ENCODE measurements at places on chromosomes 1 and 21.

GRCh38 chr21:33317145-33317544, 7.6 kb upstream of the IFNAR1 start:
- DNase-seq = no peak

GRCh38 chr21:37916310-37917051, at the start of gene KCNJ6:
Gene KCNJ6 (minus strand): TSS chr21:37916457. CDS start chr21:37840682, 75,775 bp downstream.
- DNase-seq = peak; percentile 53

GRCh38 chr21:36909901-36910561, 56.4 kb downstream of the HLCS start:
- peak; percentile 88 for DNase-seq

DNA sequence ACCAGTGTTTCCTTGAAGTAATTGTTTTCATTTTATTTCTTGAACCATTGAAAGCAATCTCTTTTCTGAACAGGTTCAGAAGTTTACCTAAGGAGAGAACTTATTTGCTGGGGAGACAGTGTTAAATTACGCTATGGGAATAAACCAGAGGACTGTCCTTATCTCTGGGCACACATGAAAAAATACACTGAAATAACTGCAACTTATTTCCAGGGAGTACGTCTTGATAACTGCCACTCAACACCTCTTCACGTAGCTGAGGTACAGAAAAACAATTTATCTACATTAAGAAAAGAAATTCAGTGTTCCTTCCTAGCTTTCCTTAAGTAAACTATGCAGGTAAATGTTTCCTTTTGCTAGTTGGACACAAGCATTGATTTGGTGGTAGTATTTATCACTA, 27.4 kb downstream of the AGL start:
- no peak for DNase-seq

DNA sequence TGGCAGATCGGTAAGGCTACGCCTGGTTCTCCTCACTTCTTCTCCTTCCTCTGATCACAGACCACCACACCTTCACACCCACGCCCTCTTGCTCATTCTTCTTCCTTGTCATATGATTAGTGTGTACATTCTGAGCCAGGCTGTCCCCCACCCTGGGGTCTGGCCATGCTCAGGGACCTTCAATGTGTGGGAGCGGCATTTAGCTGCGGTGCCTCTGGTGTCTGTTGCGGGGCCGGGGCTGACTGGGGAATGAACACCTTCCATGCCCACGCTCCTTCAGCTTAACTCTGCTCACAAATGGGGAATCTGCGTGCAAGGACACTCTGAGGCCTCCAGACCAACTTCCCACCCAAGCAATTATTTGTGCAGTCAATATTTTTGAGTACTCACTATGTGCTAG, 29.4 kb downstream of the QSOX1 start:
- no peak for DNase-seq

- DNase-seq = no peak
These were observed 86.2 kb upstream of the IRF2BP2 start for GRCh38 chr1:234696148-234696576.

GRCh38 chr1:219666242-219666641, 53.3 kb upstream of the ZC3H11B start:
- no peak for DNase-seq

DNA sequence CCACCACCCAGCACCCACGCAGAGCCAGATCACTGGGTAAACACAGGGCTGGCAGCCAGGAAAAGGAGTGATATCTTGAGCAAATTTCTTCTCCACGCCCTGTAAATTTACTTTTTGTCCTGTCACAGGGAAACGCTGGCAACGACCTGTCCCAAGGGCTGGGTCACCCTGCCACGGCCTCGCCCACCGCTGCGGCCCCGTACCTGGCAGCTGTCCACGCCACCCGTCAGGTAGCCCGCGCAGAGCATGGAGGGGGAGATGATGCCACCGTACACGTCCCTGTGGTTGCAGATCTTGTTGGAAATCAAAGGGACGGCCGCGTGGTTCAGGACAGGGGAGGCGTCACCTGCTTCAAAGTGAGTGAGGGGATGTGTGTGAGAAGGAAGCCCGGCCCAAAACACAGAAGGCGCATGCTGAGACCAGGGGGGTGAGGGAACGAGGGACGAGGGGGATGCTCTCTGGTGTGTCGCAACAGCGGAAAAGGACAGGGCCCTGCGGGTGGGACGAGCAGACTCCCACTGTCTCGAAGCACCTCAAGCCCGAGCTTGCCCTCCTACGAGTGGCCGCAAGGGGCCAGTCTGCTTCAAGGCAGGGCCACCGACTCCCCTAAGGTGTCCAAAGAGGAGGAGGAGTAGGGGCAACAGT, 10.1 kb upstream of the TFF1 start:
- no peak for DNase-seq

DNA sequence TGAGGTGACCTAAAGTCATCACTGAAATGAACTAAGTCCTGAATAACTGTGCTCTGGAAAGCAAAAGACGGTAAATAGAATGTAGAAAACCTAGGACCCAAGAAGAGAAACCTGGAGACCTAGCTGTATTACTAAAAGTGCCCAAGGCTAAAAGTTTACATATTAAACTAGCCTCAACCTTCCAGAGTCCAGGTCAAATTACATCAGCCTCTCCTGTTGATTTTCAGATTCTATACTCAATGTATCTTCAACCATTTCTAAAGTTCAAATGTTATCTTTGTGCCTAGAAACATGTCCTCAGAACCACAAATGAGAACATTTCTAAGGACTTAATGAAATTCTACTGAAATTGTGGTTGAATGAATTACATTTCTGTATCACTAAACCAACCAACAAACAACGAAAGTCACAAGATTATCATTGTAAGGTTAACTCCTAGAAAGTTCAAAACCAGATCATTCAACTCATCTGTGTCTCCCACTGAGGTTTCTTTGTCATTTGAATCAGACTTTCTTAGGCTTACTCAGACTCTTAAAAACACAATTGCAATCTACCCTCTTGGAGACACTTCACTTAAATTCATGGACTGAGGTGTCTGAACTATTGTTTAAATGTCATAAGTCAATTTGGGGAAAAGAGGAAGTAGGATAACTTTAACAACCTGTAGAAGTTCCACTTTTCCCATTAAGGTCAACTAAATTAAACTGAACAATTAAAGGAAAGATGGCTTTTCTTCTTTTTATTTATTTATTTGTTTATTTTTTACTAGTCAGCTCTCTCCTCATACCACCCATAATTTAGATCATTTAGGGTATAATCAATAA, 207.7 kb downstream of the BARHL2 start:
- no peak for DNase-seq

DNA sequence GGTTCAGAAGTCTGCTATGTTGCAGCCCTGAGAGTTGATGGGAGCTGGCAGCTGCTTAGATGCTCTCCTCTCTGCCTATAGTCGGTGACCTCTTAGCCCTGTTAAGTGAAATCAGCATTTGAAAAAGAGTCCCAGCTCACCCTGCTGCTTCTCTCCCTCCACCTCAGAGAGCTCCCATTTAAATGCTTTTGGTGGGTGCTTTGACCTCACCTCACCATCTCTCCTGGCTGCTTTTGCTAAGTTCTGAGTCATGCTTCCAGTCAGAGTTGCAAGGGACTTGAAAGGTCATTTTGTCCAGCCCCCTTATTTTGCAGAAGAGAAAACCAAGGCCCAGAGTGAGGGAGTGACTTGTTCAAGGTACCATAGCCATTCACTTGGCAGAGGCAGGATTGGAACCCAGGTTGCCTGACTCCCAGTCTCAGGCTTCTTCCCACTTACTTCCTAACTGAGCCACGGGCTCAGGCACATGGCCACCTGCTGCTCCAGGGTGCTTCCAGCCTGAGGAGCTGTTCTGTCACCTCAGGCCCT, 3.3 kb downstream of the MAPKAPK2 start:
- no peak for DNase-seq

DNA sequence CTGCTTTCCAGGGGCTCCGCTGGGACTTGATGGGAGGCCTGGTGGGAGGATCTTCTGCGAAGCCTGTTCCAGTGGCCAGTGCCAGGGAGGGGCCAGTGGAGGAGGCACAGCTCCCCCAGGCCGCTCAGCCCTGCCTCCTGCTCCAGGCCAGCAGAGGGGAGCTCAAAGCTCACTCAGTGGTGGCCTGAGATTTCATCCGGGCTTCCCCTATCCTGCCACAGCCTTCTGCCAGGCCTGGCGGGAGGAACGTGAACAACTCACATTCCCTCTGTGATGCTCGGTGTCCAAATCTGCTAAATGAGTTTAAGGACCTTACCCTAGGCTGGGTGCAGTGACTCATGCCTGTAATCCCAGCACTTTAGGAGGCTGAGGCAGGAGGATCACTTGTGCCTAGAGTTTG, 3.3 kb downstream of the CLCNKB start:
- no peak for DNase-seq

DNA sequence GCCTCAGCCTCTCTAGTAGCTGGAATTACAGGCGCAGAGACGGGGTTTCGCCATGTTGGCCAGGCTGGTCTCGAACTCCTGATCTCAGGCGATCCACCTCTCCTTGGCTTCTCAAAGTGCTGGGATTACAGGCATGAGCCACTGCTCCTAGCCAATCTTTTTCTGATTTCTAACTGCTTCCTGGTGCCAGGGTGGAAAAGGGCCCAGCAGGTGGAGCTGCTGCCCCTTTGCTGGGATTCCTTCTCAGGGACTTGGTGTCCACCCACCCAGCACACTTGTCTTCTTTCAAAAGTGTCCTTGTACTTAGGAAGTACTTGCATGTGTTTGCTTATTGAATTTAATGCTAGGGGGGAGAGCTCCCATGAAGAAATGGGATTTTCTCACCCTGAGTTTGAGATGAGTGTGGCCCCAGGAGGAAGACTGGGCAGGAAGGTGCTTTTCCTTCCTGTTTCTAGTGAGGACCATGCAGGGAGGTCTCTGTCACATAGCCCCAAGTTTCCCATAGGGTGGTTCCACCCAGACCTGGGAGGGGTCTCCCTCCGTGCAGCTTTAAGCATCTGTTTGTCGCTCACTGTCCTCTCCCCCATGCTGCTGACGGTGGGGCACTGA, 14.2 kb downstream of the UTP11 start:
- DNase-seq = no peak

- DNase-seq = no peak
These were observed 83.9 kb downstream of the DYRK1A start for GRCh38 chr21:37450445-37450941.

GRCh38 chr1:24300971-24301784, 18.0 kb upstream of the GRHL3 start:
- no peak for DNase-seq

GRCh38 chr1:98331718-98332311, 329.7 kb upstream of the SNX7 start:
- DNase-seq = no peak
